Upper lobe of right lung (tissue), 1 donor: ENCODE measurements at places on chromosomes 6 and 20. TPM values are rescaled to one million over a fixed set of nuclear protein-coding genes. Genes with fewer than 3 reads are reported as not detected.

HS3ST5 gene
- not detected for total RNA-seq

GTSF1L gene
- total RNA-seq = not detected

SCGN gene
- total RNA-seq = not detected

RHAG gene
- not detected for total RNA-seq

HLA-DQB1 gene
- 94.9 TPM for total RNA-seq

HLA-DMA gene
- 197 TPM for total RNA-seq

BAG2 gene
- 7.1 TPM for total RNA-seq

GGTLC1 gene
- total RNA-seq = 105 TPM

CD83 gene
- total RNA-seq = 26.0 TPM

DNA sequence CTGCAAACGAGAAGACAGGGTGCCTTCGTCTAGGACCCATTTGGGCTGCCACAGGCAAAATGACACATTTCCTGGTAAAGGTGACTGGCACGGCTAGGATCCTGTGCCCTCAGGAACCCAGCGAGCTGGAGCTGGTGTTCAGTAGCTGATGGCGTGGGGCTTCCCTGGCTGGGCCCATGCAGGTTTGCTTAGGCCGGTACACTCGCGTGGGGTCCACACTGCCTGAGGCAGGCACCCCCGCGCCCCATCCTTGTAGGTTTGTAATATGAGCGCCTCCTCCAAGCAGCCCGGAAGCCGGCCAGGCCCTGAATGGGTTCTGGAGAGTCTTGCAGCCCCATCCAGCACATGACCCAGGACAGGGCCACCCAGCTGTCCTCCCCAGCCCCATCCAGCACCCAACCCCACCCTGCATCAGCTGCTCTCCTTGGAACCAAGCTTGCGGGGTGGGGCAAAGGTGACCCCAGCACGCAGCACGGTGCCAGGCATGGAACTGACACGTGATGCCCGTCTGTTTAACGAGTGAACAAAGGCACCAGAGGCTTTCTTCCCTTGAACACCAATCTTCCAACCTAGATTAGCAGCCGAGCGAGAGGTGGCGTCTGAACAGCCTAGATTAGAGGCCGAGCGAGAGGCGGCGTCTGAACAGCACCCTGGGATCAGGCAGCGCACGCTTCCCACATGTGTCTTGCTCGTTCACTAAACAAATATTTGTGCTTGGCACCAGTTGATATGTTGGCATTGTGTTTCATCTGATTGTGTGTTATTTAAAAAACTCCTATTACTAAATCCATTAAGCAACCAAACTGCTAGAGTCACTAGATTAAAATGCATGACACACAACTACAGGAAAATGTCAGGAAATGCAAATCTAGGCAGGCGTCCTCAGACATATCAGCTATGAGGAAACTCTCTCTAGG is 112.1 kb downstream of the DLL1 start:
- no peak overlapping the region for H3K4me3 ChIP-seq
- no peaks in the 10 kb centered on the region for H3K27me3 ChIP-seq
- no peak for DNase-seq
- no peaks in the 10 kb centered on the region for H3K36me3 ChIP-seq

GRCh38 chr20:6026051-6026450 is 27.8 kb downstream of the LRRN4 start:
- no peak overlapping the region for H3K27ac ChIP-seq
- DNase-seq = no peak
- no peak overlapping the region for H3K4me3 ChIP-seq
- H3K27me3 ChIP-seq = no peaks in the 10 kb centered on the region

GRCh38 chr6:20939161-20939775 is 405.0 kb downstream of the CDKAL1 start:
- no peaks in the 10 kb centered on the region for H3K36me3 ChIP-seq
- no peaks in the 10 kb centered on the region for H3K27me3 ChIP-seq
- H3K4me3 ChIP-seq = no peak overlapping the region
- no peaks in the 10 kb centered on the region for H3K4me1 ChIP-seq
- no peak overlapping the region for H3K27ac ChIP-seq
- DNase-seq = no peak

DNA sequence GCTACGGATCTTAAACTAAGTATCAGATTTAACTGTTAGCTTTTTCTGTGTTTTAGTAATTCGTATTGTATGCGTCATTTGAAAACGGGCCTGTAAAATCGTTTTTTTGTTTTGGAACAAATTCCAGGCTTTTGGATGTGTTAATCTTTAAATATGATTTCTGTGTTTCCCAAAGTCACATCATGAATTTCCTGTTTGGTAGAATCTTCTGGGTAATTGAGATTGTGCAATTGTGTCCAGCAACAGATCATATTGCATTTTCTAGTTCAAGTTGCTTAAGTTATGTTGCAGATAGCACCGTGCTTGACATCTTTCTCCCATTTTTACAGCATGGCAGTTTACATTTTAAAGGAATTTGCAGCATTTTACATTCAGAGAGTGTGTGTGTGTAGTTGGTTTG is 1.9 kb downstream of the MAPK14 start:
- peaks cover 49% of the 10 kb centered on the region for H3K4me1 ChIP-seq
- no peak for DNase-seq
- peak overlapping the region; percentile 95 for H3K27ac ChIP-seq
- no peaks in the 10 kb centered on the region for H3K27me3 ChIP-seq
- peak overlapping the region; percentile 98 for H3K4me3 ChIP-seq

- H3K27ac ChIP-seq = no peak overlapping the region
- no peak overlapping the region for H3K4me3 ChIP-seq
- no peaks in the 10 kb centered on the region for H3K36me3 ChIP-seq
- H3K4me1 ChIP-seq = no peaks in the 10 kb centered on the region
- no peaks in the 10 kb centered on the region for H3K27me3 ChIP-seq
Measured at GRCh38 chr6:19413323-19413722, 423.8 kb upstream of the ID4 start.

DNA sequence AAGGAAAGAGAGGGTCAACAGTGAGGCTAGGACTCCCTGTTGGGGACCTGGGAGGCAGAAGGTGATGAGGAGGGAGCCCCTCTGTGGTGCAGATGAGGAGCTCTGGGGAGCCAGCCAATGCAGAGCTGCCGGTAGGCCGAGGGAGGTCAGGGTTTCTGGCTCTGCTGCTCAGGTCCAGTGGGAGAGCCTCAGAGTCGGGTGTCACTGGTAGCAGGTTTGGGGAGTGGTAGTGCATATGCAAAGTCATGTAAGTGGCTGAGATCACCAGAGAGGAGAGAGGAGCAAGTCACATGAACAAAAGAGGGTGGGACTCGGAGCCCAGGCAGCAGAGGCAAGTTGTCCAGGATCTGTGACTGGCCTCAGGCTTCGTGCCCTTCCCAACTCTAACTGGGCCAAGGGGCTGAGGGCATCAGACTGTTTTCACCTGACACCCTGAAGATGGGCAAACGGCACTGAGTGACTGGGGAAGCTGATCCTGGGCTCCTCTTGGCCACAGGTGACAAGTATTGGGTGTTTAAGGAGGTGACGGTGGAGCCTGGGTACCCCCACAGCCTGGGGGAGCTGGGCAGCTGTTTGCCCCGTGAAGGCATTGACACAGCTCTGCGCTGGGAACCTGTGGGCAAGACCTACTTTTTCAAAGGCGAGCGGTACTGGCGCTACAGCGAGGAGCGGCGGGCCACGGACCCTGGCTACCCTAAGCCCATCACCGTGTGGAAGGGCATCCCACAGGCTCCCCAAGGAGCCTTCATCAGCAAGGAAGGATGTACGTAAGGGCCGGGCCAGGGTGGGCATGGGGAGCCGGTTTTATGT is 6.6 kb downstream of the MMP24OS start:
- no peak overlapping the region for H3K27ac ChIP-seq
- peaks cover 7% of the 10 kb centered on the region for H3K4me1 ChIP-seq
- no peak for DNase-seq
- no peak overlapping the region for H3K4me3 ChIP-seq
- no peaks in the 10 kb centered on the region for H3K27me3 ChIP-seq
- H3K36me3 ChIP-seq = peaks cover 68% of the 10 kb centered on the region

- H3K4me3 ChIP-seq = no peak overlapping the region
- H3K27me3 ChIP-seq = no peaks in the 10 kb centered on the region
- no peak for DNase-seq
- H3K27ac ChIP-seq = peak overlapping the region; percentile 81
- no peaks in the 10 kb centered on the region for H3K36me3 ChIP-seq
Measured at GRCh38 chr6:31204751-31205145, 34.3 kb upstream of the POU5F1 start.

DNA sequence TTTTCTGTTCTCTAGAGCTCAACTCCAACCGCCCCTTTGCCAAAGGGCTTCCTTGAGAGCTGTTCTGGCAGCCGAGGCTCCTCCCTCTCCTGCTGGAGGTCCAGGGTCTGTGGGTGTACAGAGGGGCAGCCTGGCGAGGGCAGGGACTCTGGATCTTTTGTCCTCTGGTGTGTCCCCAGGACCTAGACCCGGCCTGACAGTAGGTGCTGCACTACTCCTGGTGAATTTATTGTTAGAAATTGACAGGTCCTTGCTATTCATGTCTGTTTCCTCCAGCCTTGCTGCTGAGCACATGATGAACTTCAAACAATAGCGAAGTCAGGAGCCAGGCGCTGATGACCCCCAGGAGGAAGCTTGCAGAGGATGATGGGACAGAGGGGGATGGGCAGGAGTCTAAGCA is 234.7 kb upstream of the SULF2 start:
- H3K4me3 ChIP-seq = no peak overlapping the region
- no peaks in the 10 kb centered on the region for H3K4me1 ChIP-seq
- no peaks in the 10 kb centered on the region for H3K36me3 ChIP-seq
- H3K27me3 ChIP-seq = no peaks in the 10 kb centered on the region
- no peak overlapping the region for H3K27ac ChIP-seq

DNA sequence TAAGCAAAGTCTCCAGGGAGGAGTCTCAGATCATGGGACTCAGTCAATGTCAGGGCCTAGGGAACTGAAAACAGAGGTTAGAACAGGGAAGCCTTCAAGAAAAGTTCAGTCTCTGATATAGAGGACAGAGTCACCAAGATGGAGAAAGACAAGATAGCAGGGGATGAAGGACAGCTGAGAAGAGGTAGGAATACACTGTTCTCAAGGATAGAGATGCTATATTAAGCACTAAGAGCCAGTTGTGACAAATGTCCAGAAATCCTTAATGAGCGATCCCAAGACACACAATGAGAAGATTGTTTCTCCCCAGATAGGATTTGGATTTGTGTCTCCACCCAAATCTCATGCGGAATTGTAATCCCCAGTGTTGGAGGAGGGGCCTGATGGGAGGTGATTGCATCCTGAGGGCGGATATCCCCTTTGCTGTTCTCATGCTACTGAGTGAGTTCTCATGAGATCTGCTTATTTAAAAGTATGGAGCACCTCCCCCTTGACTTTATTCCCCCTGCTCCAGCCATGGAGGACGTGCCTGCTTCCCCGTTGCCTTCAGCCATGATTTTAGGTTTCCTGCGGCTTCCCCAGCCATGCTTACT is 168.2 kb downstream of the AKAP7 start:
- H3K4me3 ChIP-seq = no peak overlapping the region
- no peaks in the 10 kb centered on the region for H3K27me3 ChIP-seq
- H3K4me1 ChIP-seq = no peaks in the 10 kb centered on the region
- no peaks in the 10 kb centered on the region for H3K36me3 ChIP-seq
- H3K27ac ChIP-seq = no peak overlapping the region

DNA sequence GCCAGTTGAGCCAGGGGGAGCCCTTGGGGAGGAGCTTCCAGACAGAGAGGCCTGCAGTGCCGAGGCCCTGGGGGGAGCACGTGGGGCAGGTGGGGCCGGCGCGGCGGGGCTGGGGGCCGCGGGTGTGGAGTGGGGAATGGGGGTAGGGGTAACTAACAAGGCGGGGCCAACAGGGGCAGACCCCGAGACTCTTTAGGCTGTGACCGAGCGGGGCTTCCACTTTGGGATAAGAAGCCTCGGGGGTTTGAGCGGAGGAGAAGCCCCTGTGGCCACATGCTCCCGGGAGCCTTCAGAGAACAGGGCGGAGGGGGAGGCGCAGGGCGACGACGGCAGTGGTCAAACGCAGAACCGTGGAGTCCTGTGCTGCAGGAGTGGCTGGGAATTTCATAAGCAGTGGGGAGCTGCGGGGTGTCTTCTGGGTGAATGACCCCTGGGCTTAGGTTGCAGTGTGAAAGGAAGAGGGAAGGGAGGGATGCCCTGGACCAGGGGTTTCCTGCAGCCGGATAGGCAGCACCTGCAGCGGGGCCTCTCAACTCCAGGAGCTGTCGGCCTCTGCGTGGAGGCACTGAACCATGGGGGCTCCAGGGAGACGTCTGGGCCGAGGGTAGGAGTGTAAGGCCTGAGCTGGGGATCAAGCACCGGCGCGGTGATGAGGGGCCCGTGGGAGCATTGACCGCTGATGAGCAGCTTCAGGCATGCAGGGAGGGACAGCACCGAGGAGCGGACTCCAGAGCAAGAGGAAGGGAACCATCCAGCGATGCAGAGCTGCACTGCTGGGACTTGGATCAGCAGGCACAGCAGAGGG is 121.0 kb downstream of the SYNDIG1 start:
- no peak overlapping the region for H3K4me3 ChIP-seq
- no peak for DNase-seq
- H3K36me3 ChIP-seq = no peaks in the 10 kb centered on the region
- H3K27ac ChIP-seq = no peak overlapping the region
- no peaks in the 10 kb centered on the region for H3K4me1 ChIP-seq
- H3K27me3 ChIP-seq = no peaks in the 10 kb centered on the region

GRCh38 chr6:11353921-11354389 is 121.5 kb upstream of the NEDD9 start:
- no peaks in the 10 kb centered on the region for H3K27me3 ChIP-seq
- H3K36me3 ChIP-seq = no peaks in the 10 kb centered on the region
- H3K27ac ChIP-seq = peak overlapping the region; percentile 67

GRCh38 chr6:10033223-10033829 is 381.5 kb downstream of the TFAP2A start:
- no peaks in the 10 kb centered on the region for H3K4me1 ChIP-seq
- H3K27me3 ChIP-seq = no peaks in the 10 kb centered on the region
- no peaks in the 10 kb centered on the region for H3K36me3 ChIP-seq

DNA sequence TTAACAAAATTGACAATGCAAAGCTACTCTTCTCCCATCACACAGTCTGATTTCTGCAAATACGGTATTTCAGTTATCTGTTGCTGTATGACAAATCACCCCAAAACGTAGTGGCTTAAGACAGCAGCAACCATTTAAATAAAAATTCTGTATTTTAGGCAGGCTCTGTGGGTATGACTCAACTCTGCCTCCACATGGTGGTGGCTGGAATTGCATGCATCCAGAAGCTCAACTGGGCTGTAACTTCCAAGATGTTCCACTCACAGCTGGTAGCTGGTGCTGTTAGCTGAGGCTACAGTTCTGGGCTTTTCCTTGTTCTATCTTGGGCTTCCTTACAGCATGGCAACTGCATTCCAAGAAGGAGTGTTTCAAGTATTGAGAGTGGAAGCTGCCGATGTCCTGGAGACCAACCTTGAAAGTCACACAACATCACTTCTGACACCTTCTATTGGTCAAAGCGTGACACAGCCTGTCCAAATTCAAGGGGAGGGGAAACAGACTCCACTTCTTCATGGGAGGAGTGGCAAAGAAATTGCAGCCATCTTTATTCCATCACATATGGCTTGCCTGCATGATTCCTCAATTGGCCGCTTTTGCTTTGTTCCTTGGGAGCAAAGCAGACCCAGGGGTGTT is 39.7 kb upstream of the TULP1 start:
- peak; percentile 60 for DNase-seq
- no peaks in the 10 kb centered on the region for H3K36me3 ChIP-seq
- no peaks in the 10 kb centered on the region for H3K27me3 ChIP-seq

GRCh38 chr6:37850260-37850659 is 30.7 kb downstream of the ZFAND3 start:
- no peaks in the 10 kb centered on the region for H3K27me3 ChIP-seq
- H3K36me3 ChIP-seq = no peaks in the 10 kb centered on the region
- no peak for DNase-seq
- H3K4me3 ChIP-seq = no peak overlapping the region
- H3K4me1 ChIP-seq = peaks cover 10% of the 10 kb centered on the region

- H3K27ac ChIP-seq = no peak overlapping the region
- H3K4me1 ChIP-seq = no peaks in the 10 kb centered on the region
- no peak overlapping the region for H3K4me3 ChIP-seq
- no peaks in the 10 kb centered on the region for H3K27me3 ChIP-seq
Measured at GRCh38 chr6:15827496-15828255, 164.8 kb upstream of the DTNBP1 start.
